ENCODE measurements at places on chromosomes 11 and 22.

- no peak for DNase-seq
These were observed 3.2 kb upstream of the ETS1 start for GRCh38 chr11:128590587-128590986.

GRCh38 chr11:15745266-15745665, 611.1 kb downstream of the SOX6 start:
- no peak for DNase-seq

GRCh38 chr11:120662071-120662676, 150.6 kb downstream of the GRIK4 start:
- DNase-seq: no peak

DNA sequence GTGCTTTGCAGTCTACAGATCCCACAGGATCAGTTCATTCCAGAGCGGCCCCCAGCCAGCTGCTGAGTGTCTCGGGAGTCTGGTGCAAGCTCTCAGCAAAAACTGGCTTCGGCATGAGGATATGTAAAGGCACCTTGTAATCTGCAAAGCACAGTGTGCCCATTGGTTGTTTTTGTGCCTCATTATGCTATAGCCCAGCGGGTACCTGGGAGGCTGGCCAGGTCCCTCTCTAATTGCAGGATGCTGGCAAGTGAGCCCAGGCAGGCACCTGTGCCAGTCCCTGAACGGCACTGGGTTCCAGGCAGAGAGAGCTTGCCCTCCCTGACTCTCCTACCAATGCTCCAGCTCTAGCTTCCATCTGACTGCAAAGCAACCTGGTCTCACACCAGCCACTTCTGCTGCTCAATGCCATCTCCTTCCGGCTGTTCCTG, 128.7 kb downstream of the DSCAML1 start:
- no peak for DNase-seq

DNA sequence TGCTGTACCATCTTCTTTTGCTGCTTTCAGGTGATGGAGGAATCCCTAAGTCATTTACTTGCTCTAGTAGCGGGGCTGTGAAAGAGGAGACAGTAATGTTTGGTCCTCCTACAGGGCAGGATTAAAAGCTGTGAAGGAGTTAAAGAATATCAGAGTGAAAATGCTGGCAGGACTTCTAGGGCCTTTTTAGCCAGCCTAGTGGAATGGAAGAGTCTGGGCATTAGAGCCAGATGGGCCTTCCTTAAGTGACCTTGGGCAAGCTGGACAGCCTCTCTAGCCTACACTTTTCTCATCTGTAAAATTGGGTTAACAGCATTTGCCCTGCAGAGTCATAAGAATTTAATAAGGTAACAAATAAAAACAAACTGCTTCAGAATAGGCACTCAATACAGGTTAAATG, 114.7 kb downstream of the RBFOX2 start:
- no peak for DNase-seq

DNA sequence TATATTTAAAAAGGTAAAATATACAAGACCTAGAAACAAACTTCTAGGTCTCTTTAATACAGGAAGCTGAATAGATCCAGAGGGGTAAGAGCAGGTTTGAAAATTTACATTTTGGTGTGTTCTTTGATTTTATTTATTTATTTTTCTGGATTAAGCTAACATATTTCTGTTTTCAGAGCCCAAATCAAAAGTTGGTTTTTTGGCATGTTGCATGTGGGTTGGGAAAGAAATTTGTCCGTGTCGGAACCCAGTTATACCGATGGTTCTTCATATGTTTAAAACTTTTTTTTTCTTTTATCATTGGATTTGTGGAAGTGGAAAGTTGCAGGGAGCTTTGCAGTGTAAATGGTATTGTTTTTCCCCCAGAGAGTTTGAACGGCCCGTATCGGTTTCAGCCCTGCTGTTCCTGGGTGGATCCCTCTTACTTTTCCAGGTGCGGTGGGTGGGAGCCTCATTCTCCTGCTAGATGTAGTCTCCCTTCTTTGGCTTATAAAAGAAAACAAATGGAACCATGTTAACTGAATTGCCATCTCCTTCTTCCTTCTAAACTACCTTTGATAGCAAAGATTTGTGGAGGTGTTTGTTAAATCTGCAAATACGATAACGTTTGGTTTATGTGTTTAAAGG, 746 bp downstream of the CTNND1 start:
- no peak for DNase-seq

- DNase-seq: no peak
These were observed 444.8 kb downstream of the SOX6 start for GRCh38 chr11:15911377-15912044.

GRCh38 chr22:40334060-40334459, 12.2 kb upstream of the ADSL start:
- DNase-seq: no peak

DNA sequence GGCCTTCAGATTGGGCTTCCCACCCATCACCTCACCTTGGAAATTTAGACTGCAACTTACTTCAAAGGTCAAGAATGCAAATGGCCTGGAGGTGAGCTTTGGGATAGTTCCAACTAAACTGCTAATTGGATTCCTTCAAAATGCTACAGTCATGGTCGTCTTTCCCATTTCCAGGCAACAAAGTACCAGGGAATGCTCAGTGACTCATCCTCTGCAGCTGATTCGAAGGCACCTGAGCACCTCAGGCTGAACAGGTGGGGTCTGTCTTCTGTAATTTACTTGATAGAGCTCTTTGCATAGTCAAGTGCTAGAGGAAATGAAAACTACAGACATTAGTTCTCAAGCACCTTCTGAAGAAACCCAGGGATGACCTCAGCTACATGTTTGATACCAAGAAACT, 20.5 kb upstream of the FSHB start:
- DNase-seq: no peak

DNA sequence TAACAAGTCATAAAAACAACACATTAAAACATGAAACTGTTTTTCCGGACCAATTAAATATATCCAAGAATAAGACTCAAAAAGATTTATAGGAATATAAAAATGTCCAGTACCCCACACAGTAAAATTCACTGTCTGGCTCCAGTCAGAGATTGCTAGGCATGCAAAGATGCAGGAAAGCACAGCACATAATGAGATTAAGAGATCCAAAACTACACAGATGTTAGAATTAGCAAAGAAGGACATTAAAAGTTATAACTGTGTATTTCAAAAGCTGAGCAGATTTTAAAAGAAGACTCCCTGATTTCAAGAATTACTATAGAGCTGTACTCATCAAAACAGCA, 13.6 kb downstream of the LRRC75B start:
- DNase-seq: no peak

DNA sequence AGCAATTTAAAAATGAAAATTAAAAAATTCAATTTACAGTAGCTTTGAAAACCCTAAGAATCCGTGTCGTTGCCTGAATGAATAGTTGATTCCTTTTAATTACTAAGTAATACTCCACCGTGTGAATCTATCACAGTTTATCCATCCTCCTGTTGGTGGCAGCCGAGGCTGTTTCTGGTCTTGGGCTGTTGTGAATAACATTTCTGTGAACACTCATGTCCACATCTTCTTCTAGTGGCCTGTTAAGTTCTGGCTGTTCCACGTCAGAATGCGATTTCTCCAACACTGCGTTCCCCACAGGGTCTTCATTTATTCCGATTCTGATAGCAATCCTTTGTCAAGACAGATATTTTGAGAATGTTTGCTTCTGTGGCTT, 223.0 kb downstream of the TBC1D22A start:
- no peak for DNase-seq

- no peak for DNase-seq
These were observed 26.7 kb downstream of the SYT9 start for GRCh38 chr11:7278314-7278917.

DNA sequence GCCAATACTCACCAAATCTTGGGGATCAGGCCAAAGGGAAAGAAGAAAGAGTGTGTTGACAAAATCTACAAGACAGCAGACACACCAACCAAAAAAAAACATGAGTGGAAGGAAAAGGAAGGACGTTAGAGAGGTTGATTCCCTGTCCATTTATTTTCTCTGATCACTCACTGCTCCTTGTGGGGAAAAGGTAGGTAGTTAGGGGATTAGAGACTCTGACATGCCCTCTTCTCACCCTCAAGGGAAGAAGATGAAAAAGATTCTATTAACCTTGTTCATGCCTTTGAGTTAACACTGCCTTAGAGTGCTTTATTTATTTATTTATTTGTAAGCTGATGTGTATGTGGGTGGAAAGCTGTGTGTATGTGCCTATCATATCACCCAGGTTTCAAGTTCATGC, at the start of gene OR52H1:
TSS of gene OR52H1 (minus strand) at position 101 of the 400 bp plus-strand sequence. CDS start 3,035 bp downstream, outside the sequence.
- no peak for DNase-seq

DNA sequence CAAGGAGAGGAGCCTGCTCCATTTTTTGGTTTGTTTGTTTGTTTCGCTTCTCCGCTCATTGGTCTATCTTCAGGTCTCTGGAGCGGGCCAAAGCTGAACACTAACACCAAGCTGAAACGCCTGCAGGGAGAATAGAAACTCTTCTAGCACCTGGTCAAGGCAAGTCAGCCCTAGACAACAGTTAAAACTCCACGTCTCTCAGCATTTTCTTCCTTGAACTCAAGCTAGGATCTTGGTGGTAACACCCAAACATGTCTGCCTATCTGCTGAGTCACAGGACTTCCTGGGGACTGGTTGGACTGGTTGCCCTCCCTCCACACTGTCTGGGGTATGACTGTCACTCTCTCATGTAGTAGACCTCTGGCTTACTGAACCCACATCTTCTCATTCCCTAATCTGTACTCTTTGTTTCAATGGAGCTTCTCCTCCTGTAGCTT, 23.9 kb upstream of the RBFOX2 start:
- no peak for DNase-seq

DNA sequence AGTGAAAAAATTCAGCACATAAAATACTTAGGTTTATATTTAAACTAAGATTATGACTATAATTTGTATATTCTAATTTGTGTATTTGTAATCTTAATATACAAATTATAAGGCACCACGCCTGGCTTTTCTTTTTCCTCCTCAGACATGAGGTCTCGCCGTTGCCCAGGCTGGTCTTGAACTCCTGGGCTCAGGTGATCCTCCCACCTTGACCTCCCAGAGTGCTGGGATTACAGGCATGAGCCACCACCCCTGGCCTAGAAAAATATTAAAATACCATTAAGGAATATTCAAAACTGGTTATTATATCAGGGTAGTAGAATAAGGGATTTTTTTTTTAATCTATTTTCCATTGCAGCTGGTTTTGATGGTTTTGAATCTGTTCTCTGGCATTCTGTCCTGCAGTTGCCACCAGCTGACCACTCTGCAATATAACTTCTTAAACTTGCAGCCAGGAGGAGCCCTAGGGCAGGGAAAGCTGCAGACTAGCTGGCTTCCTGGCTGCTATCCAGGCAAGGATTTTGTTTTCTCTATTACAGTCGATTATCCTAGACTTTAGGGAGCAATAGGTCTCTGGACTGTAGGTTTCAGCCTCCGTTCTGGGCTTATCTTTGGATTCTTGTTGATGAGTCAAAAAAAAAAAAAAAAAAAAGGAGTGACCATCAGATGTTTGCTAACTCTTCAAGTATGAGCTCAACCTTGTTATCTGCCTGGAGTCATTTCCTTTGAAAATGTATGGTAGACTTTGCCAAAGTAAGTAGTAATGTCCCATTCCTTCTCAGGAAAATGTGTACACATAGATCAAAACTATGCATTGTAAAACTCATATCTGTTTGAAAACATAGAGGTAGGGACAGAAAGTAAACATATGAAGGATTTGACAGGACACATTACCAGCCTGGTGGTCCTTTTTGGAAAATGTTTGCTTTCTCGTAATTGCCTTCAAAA, 13.2 kb downstream of the POLA2 start:
- DNase-seq: no peak

GRCh38 chr11:67671211-67671520, 3.3 kb downstream of the ALDH3B2 start:
- no peak for DNase-seq

- DNase-seq: no peak
These were observed 12.5 kb downstream of the PATZ1 start for GRCh38 chr22:31333641-31334040.

DNA sequence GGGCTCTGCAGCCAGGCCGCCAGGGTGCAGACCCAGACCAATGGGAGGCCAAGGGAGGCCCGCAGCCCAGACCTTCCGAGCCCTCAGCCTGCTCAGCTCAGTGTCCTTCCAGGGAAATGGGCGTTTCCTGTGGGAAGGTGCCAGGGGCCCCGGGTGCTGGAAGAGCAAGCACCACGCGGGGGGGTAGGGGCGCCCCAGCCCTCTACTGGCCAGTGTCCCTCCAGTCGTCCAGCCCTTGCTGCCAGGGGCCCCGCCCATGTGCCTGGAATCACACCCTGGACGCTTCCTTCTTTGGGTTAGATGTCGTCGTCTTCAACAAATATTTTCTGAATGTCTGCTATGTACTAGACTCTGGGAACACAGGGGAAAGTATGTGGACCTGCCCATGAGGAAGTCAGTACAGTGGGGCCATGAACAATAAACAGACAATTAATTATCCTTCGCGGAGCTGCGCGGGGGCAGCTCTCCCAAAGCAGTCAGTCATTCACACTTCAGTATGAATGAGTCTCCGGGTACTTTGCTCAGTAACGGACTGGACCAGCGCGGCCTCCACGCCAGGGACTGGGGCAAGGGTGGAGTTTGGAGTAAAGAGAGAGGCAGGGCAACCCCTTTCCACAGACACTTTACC, 60.2 kb downstream of the CDKN1C start:
- no peak for DNase-seq

- no peak for DNase-seq
These were observed 13.9 kb upstream of the KCTD17 start for GRCh38 chr22:37037669-37038068.

DNA sequence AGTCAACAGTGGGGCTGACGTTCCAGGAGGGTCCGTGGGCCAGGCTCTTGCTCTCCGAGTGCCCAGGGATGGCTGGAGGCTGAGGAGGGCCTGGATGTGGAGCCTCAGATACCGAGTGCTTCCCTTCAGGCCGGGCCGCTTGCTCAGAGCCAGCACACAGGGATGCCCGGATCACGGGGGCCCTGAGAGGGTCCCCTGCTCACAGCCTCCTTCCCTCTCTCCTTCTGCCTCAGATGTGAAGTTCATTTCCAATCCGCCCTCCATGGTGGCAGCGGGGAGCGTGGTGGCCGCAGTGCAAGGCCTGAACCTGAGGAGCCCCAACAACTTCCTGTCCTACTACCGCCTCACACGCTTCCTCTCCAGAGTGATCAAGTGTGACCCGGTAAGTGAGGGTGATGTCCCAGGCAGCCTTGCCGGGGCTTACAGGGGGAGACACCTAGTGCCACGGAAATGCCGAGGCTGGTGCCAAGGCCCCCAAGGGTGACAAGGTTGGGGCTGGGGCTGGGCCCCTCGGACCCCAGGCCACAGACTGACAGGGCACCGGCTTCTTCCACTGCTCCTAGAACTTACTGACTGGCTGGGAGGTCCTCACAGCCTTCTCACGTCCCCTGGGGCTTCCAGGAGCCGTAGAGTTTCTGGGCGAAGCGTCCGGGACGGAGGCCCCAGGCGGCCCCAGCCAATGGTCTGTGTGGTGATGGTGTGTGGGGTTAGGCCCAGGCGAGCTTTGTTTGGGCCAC, 7.0 kb downstream of the CCND1 start:
- DNase-seq: no peak

- DNase-seq: no peak
These were observed 60.3 kb downstream of the NELL1 start for GRCh38 chr11:20729597-20730105.

- DNase-seq: no peak
These were observed 24.9 kb upstream of the CCDC89 start for GRCh38 chr11:85710917-85711316.
